ENCODE measurements at places on chromosomes 4 and X. TPM values are rescaled to one million over a fixed set of nuclear protein-coding genes. Genes with fewer than 3 reads are reported as not detected.

The CCDC149 gene
- 16.3 TPM for total RNA-seq

The AADAT gene
- 28.1 TPM for total RNA-seq

The ARSJ gene
- 0.41 TPM for total RNA-seq

The UGT8 gene
- 4.5 TPM for total RNA-seq

The PHOX2B gene
- not detected for total RNA-seq

GRCh38 chrX:136639506-136640176 lies 8.3 kb upstream of the CD40LG start:
- no peak for DNase-seq

- DNase-seq, result peak; percentile 46
Measured at GRCh38 chr4:157221895-157222770, 1.6 kb downstream of the GRIA2 start.

GRCh38 chr4:23857367-23857959 lies 32.4 kb downstream of the PPARGC1A start:
- peak; percentile 1 for DNase-seq

- DNase-seq, result no peak
Measured at GRCh38 chr4:17595471-17596005, 18.5 kb downstream of the LAP3 start.

DNA sequence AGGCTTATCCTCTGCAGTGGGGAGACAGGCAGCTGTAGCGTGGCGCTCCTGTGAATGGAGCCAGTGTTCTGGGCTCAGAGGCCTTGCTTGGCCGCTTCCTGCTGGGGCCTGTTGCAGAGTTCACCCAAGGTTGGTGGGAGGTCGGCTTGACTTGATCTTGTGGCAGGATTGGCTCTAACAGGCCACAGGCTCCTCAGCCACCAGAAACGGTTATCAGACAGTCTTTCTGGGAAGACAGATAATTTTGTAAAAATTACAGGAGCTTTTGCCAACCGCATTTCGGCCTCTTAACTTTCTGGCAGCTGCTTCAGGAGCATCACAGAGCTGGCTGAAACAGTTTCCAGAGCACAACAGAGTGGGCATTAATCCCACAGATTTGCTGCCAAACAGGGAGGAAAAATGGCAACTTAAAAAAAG lies 66.4 kb downstream of the DIPK2B start:
- no peak for DNase-seq

GRCh38 chrX:150213481-150214030 lies 149.6 kb upstream of the MAMLD1 start:
- no peak for DNase-seq

DNA sequence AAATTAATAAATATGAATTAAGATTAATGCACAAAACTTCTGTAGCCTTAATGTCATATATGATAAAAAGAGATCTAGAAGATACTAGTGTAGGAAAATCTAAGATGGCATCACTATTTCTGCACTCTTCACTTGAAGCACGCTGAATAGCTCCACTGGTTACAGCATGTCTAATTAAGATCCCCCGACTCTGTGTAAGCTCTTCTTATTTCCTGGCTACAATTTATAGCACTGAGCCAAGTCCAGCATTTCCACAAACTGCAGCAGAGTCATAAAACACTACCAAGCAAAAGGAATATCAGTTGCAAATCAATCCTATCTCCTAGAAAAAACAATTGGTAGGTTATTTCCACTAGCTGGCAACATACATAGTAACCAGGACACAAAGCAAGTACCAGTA lies 1.3 kb upstream of the CCNA2 start:
- DNase-seq, result no peak

- DNase-seq, result no peak
Measured at GRCh38 chr4:175421506-175421905, 390.6 kb downstream of the GPM6A start.

GRCh38 chr4:82691431-82691830 lies 107.2 kb downstream of the SCD5 start:
- DNase-seq, result no peak

Data from frontal cortex (tissue), 4 donors.